ENCODE measurements at places on chromosomes 13 and 19.

- peak; percentile 27 for DNase-seq
Observed at GRCh38 chr19:2181633-2181997, 17.9 kb downstream of the DOT1L start.

DNA sequence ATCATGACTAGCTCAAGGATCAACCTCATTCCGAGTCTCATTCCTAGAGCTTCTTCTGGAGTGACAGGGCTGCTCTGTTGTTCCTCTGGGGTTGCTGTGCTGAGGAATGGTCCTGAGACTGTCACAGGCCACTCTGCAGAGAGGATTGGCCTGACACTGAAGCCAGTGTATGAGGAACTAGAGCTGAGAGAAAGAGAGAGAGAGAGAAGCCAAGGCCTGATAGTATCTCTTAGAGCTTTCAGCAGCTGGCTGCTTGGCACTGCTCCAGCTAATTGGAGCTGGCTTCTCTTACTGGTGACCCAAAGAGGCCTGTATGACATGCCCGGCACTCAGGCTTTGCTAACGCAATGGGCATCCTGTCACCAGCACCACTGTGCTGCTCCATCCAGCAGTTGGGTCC is 73.4 kb upstream of the FLT1 start:
- peak; percentile 37 for DNase-seq

DNA sequence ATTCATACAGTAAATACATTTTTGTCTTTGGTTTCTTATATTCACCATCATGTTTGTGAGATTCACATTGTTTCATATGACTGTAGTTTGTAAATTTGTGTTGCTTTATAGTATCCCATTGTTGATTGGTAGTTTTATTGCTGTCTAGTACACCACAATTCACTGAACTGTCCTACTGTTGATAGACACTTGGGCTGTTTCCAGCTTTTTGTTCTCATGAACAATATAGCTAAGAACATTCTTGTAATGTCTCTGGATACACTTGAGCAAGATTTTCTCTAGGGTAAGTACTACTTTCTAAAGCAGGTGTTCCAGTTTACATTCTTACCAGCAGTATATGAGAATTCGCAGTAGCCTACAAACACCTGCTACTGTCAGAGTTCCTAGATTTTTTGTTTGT is 37.8 kb downstream of the SKA3 start:
- DNase-seq, result no peak

- DNase-seq, result no peak
Observed at GRCh38 chr13:20297181-20297580, 65.1 kb upstream of the GJB6 start.

GRCh38 chr19:46452186-46452585 is 19.2 kb downstream of the PNMA8A start:
- no peak for DNase-seq

GRCh38 chr13:32426990-32427851 is 709 bp downstream of the N4BP2L1 start:
- DNase-seq, result no peak

All from substantia nigra (tissue), 51 donors.